ENCODE measurements at places on chromosomes 16 and 17. TPM values are rescaled to one million over a fixed set of nuclear protein-coding genes. Genes with fewer than 3 reads are reported as not detected.

ASIC2 gene
- total RNA-seq: 0.06 TPM

DLX3 gene
- 0.26 TPM for total RNA-seq

PHOSPHO1 gene
- 0.23 TPM for total RNA-seq

HOXB6 gene
- total RNA-seq: 2.0 TPM

NPW gene
- total RNA-seq: 1.6 TPM

CCL2 gene
- 32.0 TPM for total RNA-seq

TP53TG3 gene
- not detected for total RNA-seq

FAM234A gene
- total RNA-seq: 138 TPM

SRCIN1 gene
- total RNA-seq: 4.5 TPM

PRR29 gene
- 0.26 TPM for total RNA-seq

ZNF213 gene
- total RNA-seq: 18.4 TPM

DNA sequence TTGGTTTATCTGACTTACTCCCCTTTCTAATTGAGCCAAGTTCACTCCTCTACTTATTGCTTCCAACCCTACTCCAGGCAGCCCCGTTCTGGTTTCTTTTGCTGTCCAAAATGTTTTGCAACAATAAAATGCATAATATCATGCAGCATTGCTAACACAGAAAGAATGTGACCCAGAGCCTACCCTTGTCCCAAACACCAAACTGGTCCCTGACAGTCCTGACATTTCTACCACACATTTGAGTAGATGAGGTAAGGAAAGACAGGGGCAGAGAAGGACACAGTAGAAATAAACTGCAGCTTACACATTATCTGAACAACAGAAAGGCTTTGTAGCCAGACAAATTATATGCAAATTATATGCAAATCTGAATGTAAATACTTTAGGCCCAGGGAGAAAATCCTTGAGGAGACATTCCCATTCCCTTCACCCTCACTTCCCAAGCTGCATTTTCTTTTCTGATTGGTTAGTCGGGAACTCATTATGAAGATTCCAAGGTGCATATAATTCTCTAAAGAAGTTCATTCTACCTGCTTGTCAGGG, 31.6 kb downstream of the SOX9 start:
- DNase-seq: no peak

- peak; percentile 83 for DNase-seq
Measured at GRCh38 chr17:49730078-49730784, 22.5 kb upstream of the SLC35B1 start.

- DNase-seq: no peak
Measured at GRCh38 chr17:69858460-69858859, 216.6 kb upstream of the KCNJ16 start.

GRCh38 chr16:83271123-83271522, 536.7 kb upstream of the HSBP1 start:
- DNase-seq: no peak

- DNase-seq: no peak
Measured at GRCh38 chr17:76080768-76081287, 1.8 kb downstream of the ZACN start.

DNA sequence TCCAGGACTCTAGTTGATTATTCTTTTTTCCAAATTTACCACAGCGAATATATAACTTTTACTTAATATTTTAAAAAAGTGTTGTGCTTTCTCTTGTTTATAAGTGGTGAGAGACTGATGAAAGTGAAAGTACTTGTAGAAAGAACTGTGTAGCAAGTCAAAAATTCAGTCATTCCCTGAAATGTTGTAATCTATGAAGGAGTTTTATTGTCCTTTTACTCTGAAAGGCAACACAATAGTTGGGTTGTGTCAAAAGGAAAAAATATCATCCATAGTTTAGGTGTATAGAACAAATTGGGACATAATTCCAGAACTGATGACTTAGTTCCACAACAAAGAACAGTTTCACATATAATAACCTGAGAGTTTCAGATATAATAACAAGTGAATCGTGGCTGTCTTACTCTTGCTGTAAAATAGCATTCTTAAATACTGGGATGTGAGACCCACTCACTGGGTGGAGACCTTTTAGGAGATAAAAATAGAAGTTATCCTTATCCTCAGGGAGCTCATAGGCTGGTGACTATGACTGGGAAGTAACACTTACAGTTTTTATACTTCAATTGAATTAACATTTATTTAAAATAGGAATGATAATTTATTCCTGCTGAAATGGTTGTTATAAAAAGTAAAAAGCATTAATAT, 20.6 kb downstream of the CYB5B start:
- no peak for DNase-seq

DNA sequence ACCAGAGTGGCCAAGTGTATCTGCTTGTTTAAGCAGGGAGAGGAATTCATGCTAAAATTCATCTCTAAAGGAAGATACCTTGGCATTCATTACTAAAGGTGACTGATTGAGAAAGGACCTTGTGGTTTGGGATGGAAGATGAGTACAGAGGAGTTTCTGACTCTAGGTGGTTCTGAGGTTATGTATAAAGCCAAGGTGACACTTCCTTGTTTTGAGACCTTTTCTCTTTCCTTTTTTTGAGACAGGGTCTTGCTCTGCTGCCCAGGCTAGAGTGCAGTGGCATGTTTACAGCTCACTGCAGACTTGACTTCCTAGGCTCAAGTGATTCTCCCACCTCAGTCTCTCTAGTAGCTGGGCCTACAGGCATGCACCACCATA, 9.1 kb downstream of the ABHD15 start:
- no peak for DNase-seq

GRCh38 chr16:29779474-29779873, 1.4 kb downstream of the ZG16 start:
- DNase-seq: no peak

GRCh38 chr17:19237389-19238166, 412 bp downstream of the EPN2 start:
- no peak for DNase-seq

DNA sequence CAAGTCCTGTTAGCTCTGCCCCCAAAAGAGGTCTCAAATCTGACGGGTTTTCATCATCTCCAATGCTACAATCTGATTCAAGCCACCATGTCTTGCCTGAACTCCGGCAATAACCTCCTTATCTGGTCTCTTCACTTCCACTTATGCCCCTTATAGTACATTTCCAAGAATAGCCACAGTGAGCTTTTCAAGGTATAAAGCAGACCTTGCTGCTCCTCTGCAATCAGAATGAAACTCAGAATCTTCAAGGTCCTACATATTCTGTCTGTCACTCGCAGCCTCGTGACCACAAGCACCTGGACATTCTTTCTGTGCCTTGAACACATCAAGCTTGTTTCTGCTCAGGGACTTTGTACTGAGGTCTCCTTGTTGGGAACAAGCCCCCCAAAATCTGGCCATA, 84.7 kb downstream of the YPEL2 start:
- no peak for DNase-seq

DNA sequence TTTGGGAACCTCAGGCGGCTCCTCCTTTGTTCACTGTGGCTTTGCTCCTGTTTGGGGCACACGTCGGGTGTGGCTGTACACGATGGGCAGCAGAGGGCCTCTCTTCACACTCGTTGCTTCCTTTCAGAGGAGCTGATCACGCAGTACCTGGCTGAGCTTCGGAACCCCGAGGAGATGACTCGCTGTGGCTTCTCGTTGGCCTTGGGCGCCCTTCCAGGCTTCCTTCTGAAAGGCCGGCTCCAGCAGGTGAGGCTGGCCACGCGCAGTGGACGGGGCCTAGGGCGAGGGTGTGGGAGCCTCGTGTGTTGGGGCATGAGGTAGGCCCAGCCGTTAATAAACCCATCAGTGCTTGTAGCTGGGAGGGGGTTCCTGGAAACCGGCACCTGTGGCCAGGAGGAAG, 85.0 kb upstream of the ZNF750 start:
- no peak for DNase-seq

DNA sequence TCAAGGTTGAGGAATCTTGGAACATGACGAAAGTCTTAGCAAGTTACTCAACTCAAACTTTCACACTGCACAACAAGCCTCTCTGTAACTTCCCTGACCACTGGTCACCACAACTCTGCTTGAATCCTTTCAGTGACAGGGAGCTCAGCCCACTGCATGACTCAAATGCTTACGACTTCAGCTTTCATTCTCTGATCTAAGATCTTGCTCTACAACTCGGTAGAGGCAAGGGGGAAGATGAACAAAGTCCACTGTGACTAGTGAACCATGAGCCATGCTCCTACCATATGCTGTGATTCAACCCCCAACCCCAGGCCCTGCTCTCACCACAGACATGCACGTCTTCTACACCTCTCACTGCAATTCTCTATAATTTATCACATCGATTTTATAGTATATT, 160.9 kb downstream of the SLC39A11 start:
- no peak for DNase-seq

DNA sequence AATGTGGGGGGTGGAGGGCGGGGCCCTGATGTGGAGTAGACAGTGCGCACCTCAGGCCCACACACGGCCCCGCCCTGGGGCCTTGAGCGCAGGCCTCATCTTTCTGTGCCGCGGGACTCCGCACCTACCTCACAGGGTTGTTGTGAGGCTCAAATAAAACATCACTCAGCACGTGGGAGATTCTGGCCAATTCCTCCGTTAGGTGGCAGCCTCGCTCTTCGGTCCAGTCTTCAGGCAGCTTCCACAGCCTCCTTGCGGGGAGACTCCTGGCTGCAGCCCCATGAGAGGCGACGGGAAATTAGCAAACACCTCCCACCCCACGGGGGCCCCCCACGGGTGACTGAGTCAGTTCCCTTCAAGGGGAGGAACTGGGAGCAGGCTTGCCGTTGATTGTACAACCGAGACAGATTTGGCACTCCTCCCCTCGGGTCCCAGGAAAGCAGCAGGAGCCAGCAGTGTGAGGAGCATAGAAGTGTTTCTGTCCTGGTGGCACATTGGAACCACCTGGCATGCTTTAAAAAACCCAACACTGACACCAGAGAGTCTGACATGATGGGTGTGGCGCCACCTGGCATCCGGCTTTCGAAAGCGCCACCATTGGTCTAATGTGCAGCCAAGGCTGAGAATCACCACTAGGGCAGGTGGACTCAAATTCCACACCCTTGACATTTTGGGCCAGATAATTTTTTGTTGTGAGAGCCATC, 7.6 kb downstream of the MRM1 start:
- peak; percentile 45 for DNase-seq

DNA sequence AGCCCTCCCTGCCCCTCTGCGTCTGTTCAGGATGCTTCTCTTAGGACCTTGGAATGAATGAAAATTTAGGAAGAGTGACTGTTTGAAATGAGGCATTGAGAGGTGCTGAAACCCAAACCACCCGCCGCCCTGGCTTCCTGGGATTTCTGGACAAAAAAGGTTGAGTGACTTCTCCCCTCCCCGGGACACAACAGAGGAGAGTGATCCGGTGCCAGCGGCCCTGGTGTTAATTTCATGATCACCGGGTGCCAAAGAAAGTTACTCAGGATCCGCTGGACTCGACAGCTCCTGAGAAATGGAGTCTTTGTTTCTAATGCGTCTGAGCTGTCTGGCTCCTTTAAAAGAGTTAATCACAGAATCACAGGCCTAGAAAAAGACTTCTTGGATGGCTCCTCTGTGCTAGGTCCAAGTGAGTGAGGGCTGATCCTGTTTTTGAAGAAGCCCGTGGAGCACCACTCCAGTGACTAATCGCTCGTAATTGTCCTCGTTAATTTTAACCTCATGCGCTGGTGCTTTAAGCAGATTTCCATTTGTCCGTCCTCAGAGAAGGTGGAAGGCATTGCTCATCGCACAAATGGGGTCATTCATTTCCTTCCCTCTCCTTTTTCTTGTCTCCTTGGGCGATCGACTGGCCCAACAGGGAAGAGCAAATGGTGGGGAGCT, 144.4 kb upstream of the ZFHX3 start:
- no peak for DNase-seq

GRCh38 chr16:1311738-1312466, 2.5 kb downstream of the UBE2I start:
- DNase-seq: no peak

GRCh38 chr17:42809250-42809649, 10.6 kb downstream of the CNTD1 start:
- DNase-seq: no peak

DNA sequence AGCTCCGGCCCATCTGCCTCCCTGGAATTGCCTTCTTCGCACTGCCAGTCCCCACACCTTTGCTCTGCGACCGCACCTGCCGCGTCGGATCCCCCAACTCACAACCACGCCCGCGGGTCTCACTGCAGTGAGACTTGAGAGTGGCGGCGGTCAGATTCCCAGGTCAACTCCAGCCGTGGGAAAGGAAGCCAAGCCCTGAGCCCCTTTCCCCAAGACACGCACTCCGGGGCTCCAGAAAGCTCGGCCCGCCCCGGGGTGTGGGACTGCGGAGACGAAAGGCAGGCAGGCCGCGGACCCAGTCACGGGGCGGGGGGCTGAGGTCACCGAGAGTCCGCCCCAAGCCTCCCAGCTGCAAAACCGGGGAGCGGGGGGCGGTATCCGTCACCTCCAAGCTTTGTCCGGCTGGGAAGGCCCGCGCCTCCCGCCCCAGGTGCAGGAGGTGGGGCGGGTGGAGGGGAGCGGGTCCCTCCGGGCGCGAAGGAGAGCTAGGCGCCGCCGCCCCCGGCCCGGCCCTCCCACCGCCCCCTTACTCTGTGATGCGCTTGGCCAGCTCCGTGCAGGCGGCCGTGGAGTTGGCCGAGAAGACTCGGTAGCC, 615 bp downstream of the PRPSAP1 start:
- DNase-seq: peak; percentile 12

- DNase-seq: no peak
Measured at GRCh38 chr16:82149536-82149935, 20.5 kb downstream of the MPHOSPH6 start.

GRCh38 chr17:307741-308507, 44.7 kb downstream of the RPH3AL start:
- peak; percentile 67 for DNase-seq

DNA sequence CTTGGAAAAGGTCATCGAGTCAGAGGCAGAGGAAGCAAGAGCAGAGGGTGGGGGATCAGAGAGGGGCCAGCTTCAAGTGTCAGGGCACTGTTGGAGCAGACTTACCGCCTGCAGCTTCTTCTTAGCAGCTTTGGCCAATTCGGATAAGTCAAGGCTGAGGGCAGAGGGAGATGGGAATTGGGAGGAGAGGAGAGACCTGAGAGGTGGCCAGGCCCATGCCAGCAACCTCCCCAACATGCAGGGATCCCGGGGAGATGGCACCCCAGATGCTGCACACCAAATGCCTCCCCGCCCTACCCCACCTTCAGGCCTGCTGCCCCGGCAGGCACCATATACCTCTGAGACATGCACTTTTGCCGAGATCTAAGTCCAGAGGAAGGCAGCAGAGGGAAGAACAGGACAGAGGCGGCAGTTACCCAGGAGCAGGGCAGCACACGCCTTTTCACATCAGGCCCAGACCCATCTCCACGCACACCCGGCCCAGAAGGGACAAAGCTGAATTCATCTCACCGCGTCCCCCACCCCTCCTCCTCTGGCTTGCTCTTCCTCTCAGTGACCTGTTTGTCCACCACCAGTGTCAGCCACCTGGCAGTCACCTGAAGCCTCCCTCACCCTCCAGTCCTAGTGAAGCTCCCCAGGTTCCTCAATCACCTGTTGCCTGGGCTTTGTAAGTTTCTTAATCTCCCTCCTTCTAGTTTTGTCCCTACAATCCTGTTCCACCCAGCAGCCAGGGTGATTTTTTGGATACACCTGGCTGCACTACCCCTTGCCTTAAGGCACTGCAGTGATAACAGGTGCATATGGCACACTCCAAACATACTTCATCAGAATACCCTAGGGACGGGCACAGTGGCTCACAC, 10.4 kb downstream of the TP53I13 start:
- DNase-seq: no peak
